ENCODE measurements at places on chromosomes 1 and 21. TPM values are rescaled to one million over a fixed set of nuclear protein-coding genes. Genes with fewer than 3 reads are reported as not detected.
A peak's percentile ranks its signal among the peaks of the same experiment; 100 is the strongest.

DNA sequence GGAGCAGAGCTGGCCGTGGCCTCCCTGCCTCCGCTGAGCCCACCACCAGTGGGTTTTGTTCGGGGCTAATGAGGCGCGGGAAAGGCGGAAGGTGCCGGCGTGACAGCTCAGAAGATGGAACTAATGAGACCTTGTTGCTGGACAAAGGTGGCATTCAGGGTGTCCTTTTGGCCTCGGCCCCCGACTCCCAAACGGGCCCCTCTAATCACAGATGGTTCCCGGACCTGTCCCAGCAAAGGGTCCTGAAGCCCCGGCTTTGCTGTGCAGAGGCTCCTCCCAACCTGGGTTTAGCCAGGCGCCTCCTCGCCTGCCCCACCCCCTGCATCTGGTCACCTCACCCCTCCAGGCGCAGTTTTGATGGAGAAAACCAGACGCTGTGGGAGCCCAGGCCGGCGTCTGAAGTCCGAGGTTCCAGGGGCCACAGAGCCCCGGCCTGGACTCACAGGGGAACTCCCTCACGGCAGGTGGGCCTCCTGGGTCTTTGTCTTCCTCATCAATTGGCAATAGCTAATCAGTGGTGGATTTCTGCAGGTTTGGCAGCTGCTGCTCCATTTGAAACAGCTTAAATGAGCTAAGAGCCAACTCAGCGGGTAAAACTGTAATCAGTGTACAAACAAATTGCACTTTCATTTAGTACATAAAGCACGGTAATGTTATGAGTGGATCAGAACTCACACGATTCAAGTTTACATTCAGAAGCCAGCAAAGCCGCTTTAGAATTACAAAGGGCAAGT is 44.3 kb upstream of the ADARB1 start:
- peaks cover 8% of the 10 kb centered on the region for H3K27me3 ChIP-seq
- no peak overlapping the region for H3K4me3 ChIP-seq
- H3K4me1 ChIP-seq: no peaks in the 10 kb centered on the region
- peak; percentile 56 for DNase-seq

GRCh38 chr1:64932962-64933295 is 33.4 kb downstream of the JAK1 start:
- DNase-seq: no peak
- peak overlapping the region; percentile 50 for H3K4me3 ChIP-seq
- H3K27ac ChIP-seq: peak overlapping the region; percentile 75
- no peaks in the 10 kb centered on the region for H3K27me3 ChIP-seq
- peaks cover 82% of the 10 kb centered on the region for H3K4me1 ChIP-seq

GRCh38 chr1:165855010-165855838 is 27.8 kb downstream of the UCK2 start:
- no peaks in the 10 kb centered on the region for H3K36me3 ChIP-seq
- peak overlapping the region; percentile 8 for H3K4me3 ChIP-seq

GRCh38 chr1:109502364-109502851 is 7.1 kb downstream of the AMIGO1 start:
- H3K27me3 ChIP-seq: no peaks in the 10 kb centered on the region
- H3K27ac ChIP-seq: peak overlapping the region; percentile 12
- peaks cover 30% of the 10 kb centered on the region for H3K4me1 ChIP-seq
- H3K4me3 ChIP-seq: peak overlapping the region; percentile 30
- DNase-seq: no peak
- no peaks in the 10 kb centered on the region for H3K36me3 ChIP-seq

DNA sequence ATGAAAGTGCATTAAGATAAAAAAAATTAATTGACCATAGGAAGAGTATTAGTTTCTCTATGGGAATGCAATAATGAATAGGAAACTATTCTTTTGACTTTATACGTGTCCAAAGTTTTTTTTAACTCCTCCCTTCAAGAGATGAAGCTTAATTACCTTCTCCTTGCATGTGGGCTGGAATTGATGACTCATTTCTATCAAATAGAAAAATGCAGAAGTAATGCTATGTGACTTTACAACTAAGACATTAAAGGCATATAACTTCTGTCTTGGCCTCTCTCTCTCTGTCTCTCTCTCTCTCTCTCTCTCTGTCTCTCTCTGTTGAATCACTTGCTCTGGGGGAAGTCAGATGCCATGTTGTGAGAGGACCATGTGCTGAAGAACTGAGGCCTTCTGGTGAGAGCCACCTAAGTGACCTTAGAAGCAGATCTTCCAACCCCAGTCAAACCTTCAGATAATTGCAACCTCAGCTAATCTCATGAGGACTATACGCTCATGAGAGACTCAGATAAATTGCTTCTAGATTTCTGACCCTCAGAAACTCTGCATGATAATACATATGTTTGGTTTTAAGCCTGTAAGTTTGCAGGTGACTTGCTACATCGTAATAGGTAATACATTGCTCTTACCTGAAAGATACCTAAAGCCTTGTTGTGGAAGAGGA is 414.2 kb downstream of the KCNT2 start:
- peaks cover 26% of the 10 kb centered on the region for H3K36me3 ChIP-seq
- no peaks in the 10 kb centered on the region for H3K27me3 ChIP-seq
- H3K27ac ChIP-seq: no peak overlapping the region
- H3K4me1 ChIP-seq: no peaks in the 10 kb centered on the region
- no peak overlapping the region for H3K4me3 ChIP-seq

The NCAM2 gene
- not detected for total RNA-seq

DNA sequence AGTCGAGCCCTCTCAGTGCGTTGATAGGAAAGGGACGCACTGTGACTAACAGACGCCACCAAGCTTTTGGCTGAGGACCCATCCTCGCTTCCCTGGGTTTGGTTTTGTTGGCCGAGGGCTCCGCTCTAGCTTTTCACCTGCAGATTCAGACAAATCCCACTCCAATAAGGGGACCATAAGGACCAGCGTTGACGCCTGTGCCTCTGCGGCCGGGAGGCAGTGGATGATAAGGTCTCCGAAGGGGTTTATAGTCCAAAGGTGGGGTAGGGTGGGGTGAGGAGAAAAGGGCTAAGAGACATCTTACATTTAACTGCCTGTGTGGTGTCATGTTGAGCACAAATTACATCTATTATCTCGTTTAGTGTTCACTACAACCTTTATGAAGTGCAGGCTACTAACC is 760 bp downstream of the PEX14 start:
- H3K27ac ChIP-seq: peak overlapping the region; percentile 68

DNA sequence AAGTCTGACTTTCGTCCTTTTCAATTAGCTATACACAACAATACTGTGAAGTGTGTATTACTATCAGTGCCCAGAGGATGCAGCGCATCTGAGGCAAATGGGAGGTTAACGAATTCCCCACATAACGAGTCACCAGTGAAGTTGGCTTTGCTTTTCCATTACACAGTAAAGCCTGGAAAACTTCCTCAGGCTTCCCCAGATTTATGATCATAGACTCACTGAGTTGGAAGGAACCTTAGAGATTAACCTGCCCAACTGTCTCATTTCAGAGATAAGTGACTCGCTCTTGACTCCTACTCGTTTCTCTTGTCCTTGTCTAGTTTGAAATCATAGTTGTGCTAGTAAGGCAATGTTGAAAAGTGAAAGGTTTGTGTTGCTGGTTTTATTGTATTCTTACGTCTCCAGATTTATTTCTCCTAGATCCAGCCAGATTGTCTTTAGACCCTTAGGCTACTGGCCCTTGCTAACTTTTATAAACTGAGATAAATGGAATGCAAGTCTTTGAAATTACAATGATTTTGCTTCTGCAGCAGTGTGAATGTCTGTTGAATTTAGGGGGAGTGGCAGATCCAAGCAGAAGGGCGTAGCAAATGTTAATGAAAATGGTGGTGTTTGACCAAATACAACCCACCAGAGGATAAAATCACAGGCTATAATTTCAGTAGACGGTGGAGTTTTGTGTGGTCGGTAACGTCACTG is 17.3 kb downstream of the S1PR1 start:
- DNase-seq: no peak
- H3K27me3 ChIP-seq: no peaks in the 10 kb centered on the region
- H3K36me3 ChIP-seq: no peaks in the 10 kb centered on the region
- no peak overlapping the region for H3K27ac ChIP-seq

DNA sequence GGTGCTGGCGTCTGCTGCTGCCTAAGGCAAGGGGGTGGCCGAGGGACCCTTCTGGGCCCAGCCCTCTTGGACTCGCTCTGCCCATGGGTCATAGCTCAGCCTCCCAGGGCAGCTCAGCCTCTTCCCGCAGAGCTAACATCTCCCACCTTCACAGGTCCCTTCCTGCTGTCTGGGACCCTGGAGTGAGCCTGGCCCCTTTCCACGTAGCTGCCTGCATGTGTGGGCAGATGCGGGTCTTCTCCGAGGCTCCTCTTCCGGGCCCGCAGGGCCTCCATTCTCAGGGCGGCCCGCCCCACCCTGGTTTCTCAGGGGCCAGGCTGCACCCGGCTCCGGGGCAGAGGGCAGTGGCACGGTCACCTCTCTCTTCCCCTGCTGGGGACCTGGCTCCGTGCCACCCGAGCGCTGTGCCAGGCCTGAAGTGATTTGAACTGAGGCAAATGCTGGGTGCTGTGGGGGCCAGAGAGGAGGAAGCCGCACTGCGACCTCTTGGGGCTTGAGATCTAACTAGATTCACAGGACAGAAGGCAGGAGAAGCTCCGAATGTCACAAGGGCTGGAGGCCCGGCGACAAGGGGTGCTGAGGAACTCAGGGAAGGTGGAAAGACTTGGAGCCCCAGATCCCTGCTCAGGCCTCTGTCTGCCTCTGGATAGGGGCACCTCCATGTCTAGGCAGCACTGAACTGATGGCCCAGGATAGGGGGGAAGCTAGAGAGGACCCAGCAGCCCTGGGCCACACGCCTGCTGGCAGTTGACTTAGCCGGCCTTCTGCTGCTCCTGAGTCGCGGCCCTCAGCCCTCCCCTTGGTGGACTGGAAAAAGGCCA is 40.7 kb downstream of the COQ8A start:
- H3K4me3 ChIP-seq: no peak overlapping the region
- no peaks in the 10 kb centered on the region for H3K4me1 ChIP-seq
- no peaks in the 10 kb centered on the region for H3K36me3 ChIP-seq
- H3K27me3 ChIP-seq: no peaks in the 10 kb centered on the region
- no peak for DNase-seq

The CCT8 gene
- 269 TPM for total RNA-seq

GRCh38 chr1:101484689-101485338 is 248.0 kb downstream of the S1PR1 start:
- peaks cover 7% of the 10 kb centered on the region for H3K27me3 ChIP-seq
- DNase-seq: no peak
- no peak overlapping the region for H3K27ac ChIP-seq
- no peak overlapping the region for H3K4me3 ChIP-seq
- no peaks in the 10 kb centered on the region for H3K4me1 ChIP-seq
- no peaks in the 10 kb centered on the region for H3K36me3 ChIP-seq

The GJC2 gene
- total RNA-seq: 2.2 TPM
